ENCODE measurements at places on chromosomes 3 and 15. TPM values are rescaled to one million over a fixed set of nuclear protein-coding genes. Genes with fewer than 3 reads are reported as not detected.

The AVEN gene
- total RNA-seq: 8.2 TPM

The SAMMSON gene
- not detected for total RNA-seq

The FETUB gene
- 40.7 TPM for total RNA-seq

The CDHR4 gene
- total RNA-seq: not detected

The CSPG5 gene
- 0.25 TPM for total RNA-seq

The TIPIN gene
- 3.7 TPM for total RNA-seq

The BCL6 gene
- 38.2 TPM for total RNA-seq

The C3orf20 gene
- 0.11 TPM for total RNA-seq

The TMIE gene
- 0.42 TPM for total RNA-seq

The POMGNT2 gene
- total RNA-seq: 5.4 TPM

The RPL39L gene
- 1.3 TPM for total RNA-seq

The SYNPR gene
- not detected for total RNA-seq

The IQCF5 gene
- total RNA-seq: not detected

The IMP3 gene
- total RNA-seq: 49.6 TPM

The ZNF662 gene
- 4.7 TPM for total RNA-seq

The ZNF445 gene
- total RNA-seq: 8.5 TPM

The XCR1 gene
- 0.04 TPM for total RNA-seq

The SKOR1 gene
- 0.21 TPM for total RNA-seq

The AMOTL2 gene
- total RNA-seq: 22.3 TPM

The NAALADL2 gene
- 2.1 TPM for total RNA-seq

The CAPN3 gene
- total RNA-seq: 7.2 TPM

The AP3B2 gene
- not detected for total RNA-seq

The HRG gene
- total RNA-seq: 398 TPM

The PIK3CB gene
- total RNA-seq: 12.3 TPM

Data from right lobe of liver (tissue), 6 donors.